Lower lobe of right lung (tissue), 2 donors: ENCODE measurements at places on chromosomes 16 and 17. TPM values are rescaled to one million over a fixed set of nuclear protein-coding genes. Genes with fewer than 3 reads are reported as not detected.

Gene C17orf78
- total RNA-seq, result not detected

DNA sequence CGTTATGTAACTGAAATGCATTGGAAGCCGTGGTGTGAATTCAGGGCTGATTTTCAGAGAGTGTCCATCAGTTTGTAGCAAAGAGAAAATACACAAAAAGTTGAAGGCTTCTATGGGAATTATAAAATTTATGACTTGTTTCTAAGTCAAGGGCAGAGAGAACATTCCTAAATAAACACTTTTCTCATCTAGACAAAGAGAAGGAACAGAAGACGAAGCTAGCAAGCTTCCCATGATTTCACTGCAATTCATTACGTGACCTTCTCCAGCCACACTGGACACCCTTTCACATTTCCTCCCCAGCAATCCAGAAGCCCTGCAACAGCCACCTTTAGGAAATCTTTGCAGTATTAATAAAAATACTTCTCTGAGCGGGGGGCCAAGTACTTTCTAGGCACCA lies 67.8 kb downstream of the TMEM100 start:
- H3K36me3 ChIP-seq, result no peaks in the 10 kb centered on the region
- no peak overlapping the region for H3K27ac ChIP-seq
- no peak overlapping the region for H3K4me3 ChIP-seq
- H3K4me1 ChIP-seq, result no peaks in the 10 kb centered on the region
- H3K27me3 ChIP-seq, result no peaks in the 10 kb centered on the region
- DNase-seq, result no peak

Gene ANKS4B
- total RNA-seq, result not detected

- H3K4me3 ChIP-seq, result no peak overlapping the region
- H3K36me3 ChIP-seq, result peaks cover 61% of the 10 kb centered on the region
- no peak for DNase-seq
Measured at GRCh38 chr16:56945847-56946527, 14.0 kb downstream of the HERPUD1 start.

DNA sequence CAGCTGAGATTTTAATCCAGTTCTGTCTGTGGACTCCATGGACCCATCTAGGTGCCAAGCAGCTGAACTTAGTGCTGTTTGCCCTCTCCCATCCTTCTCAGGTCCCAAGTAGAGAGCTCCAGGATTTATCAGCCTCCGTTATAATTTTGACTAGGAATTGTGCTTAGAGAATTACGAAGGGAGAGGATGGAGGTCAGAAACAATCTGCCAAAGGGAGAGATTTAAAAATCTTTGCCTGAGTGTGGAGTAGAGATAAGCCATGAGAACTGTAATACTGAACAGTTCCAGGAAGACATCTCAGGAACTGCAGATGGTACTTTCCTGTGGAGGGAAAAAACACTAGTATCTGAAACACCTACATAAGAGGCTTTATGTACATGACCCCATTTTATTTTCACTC lies 27.0 kb downstream of the CEP95 start:
- no peak for DNase-seq
- H3K36me3 ChIP-seq, result peaks cover 100% of the 10 kb centered on the region
- no peaks in the 10 kb centered on the region for H3K27me3 ChIP-seq

Gene KRTAP4-3
- not detected for total RNA-seq

- H3K27ac ChIP-seq, result no peak overlapping the region
- DNase-seq, result no peak
- H3K27me3 ChIP-seq, result no peaks in the 10 kb centered on the region
- peaks cover 77% of the 10 kb centered on the region for H3K36me3 ChIP-seq
- H3K4me3 ChIP-seq, result no peak overlapping the region
Measured at GRCh38 chr16:19077879-19078278, 10.5 kb downstream of the COQ7 start.
